Activated T-cell treated with anti-CD3 and anti-CD28 coated beads, Interleukin-2, amount 50 U/mL, for 72 hours (primary cell): ENCODE measurements at places on chromosomes 7 and 10. TPM values are rescaled to one million over a fixed set of nuclear protein-coding genes. Genes with fewer than 3 reads are reported as not detected.

CLCN1 gene
- not detected for total RNA-seq

DNA sequence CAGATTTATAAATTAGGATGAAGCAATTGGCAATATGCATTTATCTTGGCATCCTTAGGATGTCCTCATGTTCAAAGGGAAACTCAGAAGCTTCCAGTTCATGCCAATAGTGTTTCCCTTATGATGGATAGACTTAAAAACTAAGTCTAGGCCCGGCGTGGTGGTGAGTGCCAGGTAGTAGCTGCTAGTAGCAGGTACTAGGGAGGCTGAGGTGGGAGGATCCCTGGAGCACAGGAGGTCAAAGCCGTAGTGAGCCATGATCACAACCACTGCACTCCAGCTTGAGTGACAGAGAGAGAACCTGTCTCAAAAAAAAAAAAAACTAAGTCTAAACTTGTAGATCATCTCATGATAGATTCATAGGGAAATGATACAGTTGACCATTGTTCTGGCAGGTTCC is 115.0 kb downstream of the DOCK1 start:
- DNase-seq: no peak

- no peak for DNase-seq
Measured at GRCh38 chr10:88979153-88979562, 11.4 kb upstream of the FAS start.

FOXI2 gene
- total RNA-seq: not detected

ADGRA1 gene
- not detected for total RNA-seq

CUZD1 gene
- 1.7 TPM for total RNA-seq

DNA sequence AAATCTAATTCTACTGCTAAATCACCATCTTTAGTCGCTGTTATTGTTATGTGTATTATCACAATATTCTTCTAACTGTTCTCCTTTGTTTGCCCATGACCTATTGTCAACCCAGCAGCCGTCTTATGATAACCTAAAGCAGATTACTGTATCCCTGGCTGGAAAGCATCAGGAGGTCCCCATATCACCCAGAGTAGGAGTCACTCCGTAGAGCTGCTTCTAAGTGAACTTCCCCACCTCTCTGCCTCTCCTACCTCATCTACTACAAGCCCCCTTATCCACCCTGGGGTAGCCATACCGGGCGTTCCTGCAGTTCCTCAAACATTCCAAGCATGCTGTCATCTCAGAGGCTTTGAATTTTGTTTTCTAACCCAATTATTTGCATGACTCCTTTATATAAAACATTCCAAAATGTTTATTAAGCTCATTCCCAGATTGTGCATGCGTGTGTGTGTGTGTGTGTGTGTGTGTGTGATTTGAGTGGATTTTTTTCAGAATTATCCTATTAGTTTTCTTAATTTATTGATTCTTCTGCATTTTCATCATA is 39.7 kb downstream of the POU6F2 start:
- DNase-seq: no peak

DNA sequence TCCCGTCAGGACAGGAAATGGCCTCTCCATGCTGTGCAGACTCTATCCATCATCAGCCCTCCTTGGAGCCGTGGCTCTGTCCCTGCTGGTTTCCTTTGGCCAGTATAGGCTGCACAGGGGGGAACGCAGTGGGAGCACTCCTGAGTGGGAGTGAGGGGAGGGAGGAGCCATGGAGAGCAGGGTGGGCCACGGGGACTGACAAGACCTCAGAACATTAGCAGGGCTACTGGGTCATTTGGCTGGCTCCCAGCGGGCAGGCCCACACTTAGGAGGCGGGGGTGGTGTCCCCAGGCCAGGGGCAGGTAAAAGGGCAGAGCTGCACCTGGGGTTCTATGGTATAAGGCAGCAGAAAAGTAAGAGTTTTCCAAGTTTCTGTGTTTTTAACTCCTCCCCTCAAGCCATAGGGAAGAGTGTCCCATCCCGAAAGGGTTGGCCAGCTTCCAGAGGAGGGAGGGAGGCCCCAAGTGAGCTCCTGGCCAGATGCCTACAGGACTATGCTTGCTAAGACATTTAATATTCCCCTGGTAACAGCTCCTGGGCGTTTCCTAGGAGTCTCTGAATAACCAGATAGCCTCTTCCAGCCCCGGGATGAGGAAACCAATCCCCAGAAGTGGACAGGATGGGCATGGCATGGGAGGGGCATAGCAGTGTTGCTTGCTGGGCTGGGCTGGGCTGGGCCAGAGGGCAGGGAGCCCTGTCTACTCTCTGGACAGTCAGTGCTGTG is 5.5 kb upstream of the OPN4 start:
- no peak for DNase-seq

DNA sequence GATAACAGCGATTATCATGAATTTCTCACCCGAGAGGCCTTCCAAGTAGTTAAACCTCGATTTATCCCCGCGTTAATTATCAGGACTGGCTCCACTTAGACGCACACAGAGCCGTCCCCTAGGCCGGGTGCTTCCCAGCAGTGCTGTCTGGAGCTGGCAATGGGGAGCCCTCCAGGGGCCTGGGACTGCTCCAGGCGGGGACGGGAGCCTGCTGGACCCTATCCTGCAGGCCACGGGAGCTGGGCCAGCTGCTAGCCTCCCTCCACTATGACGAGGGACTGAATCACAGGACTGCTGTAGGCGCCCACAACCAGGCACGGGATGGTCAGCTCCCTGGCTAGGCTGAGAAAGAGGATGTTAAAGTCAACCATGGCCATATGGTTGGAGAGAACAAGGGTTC is 229.1 kb downstream of the ELFN1 start:
- no peak for DNase-seq

DNA sequence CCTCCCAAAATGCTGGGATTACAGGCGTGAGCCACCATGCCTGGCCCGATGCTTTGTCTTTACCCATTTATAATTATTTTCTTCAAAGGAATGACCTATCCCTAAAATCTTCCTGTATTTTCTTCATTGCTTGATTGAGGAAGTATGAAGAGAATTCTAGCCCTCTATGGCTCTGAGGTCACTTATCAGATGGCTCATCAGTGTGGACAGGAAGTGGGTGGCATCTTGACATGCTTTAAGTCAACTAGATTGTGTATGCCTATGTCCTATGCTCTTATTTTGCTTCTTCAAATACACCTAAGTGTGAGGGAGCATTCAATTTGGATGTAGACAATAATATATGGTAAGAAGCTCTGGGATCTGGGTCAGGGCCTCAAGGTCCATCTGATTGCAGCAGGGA is 1020.5 kb downstream of the LRMDA start:
- DNase-seq: no peak

CTAGE4 gene
- 4.2 TPM for total RNA-seq

DNA sequence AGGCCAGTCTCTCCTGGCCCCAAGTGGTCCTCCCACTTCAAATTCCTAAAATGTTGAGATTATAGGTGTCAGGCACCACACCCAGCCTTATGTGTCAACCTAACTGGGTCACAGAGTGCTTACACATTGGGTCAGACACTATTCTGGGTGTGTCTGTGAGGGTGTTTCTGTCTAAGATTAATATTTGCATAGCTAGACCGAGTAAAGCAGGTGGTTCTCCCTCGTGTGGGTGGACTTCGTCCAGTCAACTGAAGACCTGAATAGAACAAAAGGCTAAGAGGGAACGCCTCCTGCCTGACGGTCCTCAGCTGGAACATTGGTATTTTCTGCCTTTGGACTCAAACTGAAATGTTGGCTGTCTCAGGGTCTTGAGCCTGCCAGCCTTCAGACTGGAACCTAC is 11.5 kb downstream of the PPIF start:
- no peak for DNase-seq

- peak; percentile 82 for DNase-seq
Measured at GRCh38 chr10:12710594-12711349, 290.7 kb downstream of the CCDC3 start.

GRCh38 chr7:117808341-117808757 is 64.9 kb downstream of the CTTNBP2 start:
- no peak for DNase-seq

DNA sequence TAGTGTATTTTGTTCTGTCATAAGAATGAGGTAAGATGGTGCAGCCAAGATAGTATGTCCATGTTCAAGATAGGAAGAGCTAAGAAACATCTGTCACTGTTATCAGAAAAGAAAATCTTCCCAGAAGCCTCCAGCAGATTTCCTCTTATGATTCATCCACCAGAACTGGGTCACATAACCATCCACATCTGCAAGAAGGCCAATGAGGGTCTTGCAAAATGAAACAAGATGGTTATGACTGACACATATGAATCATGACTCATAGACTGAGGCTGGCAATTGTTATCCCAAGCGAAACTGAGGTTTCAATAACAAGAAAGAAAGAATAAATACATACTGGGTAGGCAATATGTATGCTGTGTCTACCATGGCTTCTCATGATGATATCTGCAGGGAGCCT is 30.3 kb downstream of the CCNJ start:
- peak; percentile 36 for DNase-seq

PKD1L1 gene
- 0.35 TPM for total RNA-seq

FZD1 gene
- total RNA-seq: 0.21 TPM

DNA sequence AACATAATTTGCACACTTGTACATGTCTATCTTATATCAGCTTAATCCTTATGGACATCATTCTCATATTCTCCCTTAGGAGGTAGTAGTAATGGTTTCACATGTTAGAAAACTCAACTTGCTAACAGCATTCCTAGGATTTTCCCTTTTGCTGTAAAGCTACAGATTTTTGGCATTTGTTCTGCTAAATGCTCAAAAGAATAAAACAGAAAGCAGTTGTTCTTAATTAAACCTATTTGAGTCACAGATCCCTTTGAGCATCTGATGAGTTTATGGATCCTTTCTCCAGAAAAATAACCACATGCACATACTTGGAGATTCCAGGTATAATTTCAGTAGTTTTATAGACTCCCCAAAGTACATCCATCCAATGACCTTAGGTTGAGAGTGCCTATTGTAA is 122.9 kb upstream of the BET1 start:
- DNase-seq: no peak

PSTK gene
- total RNA-seq: 7.1 TPM

SLC25A13 gene
- total RNA-seq: 8.4 TPM

DDC gene
- not detected for total RNA-seq

- no peak for DNase-seq
Measured at GRCh38 chr7:157752832-157753291, 416.1 kb downstream of the DNAJB6 start.

- DNase-seq: no peak
Measured at GRCh38 chr10:97582169-97582568, 2.0 kb upstream of the HOGA1 start.

HOXA1 gene
- 0.58 TPM for total RNA-seq

- no peak for DNase-seq
Measured at GRCh38 chr10:48758411-48758810, 73.7 kb downstream of the WDFY4 start.

OR2A5 gene
- total RNA-seq: not detected

- DNase-seq: no peak
Measured at GRCh38 chr7:127557803-127558202, 27.6 kb downstream of the GCC1 start.

- DNase-seq: no peak
Measured at GRCh38 chr7:123712619-123713018, 36.2 kb downstream of the WASL start.

DNA sequence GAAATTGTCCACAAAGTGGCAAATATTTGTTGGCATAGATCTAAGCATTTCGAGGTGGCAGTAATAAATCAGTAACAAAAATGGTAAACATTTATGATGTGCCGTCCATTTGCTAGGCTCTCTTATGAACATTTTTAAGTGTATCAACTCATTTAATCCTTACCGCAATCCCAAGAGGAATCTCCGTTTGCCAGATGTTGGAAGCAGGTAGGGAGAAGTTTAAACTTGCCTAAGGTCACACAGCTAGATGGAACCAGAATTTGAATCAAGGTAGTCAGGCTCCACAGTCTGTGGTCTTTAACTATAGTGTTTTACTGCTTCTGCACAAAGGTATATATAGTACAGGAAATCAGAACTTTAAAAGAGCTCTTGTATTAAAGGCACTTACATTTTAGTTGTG is 2.6 kb downstream of the MKLN1 start:
- DNase-seq: no peak

- DNase-seq: no peak
Measured at GRCh38 chr7:144497282-144497681, 93.8 kb upstream of the NOBOX start.

GRCh38 chr10:132774902-132775863 is 10.8 kb downstream of the NKX6-2 start:
- DNase-seq: no peak

GRCh38 chr7:44431091-44431608 is 59.3 kb downstream of the NUDCD3 start:
- DNase-seq: no peak

GRCh38 chr7:18997477-18998150 is 119.8 kb downstream of the TWIST1 start:
- no peak for DNase-seq

- no peak for DNase-seq
Measured at GRCh38 chr10:108982159-108982558, 941.2 kb downstream of the XPNPEP1 start.

DNA sequence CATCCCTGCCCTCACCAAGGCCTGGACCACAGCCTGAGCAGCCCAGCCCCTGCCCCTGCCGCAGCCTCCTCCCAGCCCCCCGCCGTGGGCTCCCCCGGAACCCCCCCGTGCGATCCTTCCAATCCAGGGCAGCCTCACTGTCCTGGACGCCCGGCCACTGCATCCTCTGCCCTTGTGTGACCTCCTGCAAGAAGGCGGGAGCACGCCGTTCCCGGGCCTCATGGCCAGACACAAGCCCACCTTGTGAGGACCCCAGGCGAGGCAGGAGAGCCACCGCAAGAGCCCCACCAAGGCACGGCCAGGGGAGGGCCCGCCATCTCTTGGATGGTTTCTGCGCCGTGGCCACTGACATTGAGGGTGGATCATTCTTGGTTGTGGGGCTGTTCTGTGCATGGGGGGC is 7.8 kb upstream of the LFNG start:
- no peak for DNase-seq

DNA sequence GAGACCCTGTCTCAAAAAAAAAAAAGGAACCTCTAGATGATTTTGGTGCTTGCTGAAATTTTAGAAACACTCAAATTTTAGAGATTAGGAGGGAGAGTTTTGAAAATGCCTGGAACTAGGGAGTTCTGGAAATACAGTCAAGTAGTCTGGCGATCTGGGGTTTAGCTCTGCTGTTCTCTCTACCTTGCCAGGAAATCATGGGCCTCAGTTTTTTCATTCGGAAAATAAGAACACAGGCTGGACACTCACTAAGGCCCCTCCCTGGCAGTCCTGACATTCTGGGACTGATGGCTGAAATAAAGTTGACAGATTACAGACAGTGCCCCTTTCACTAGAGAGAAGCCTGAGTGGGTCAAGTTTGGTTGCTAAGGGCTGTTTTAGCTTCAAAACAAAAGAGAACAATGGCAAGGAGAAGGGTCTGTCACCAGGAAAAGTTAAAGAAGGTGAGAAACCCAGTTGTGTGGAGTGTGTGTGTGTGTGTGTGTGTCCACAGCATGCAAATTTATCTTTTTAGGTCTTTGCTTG is 25.0 kb upstream of the CALN1 start:
- no peak for DNase-seq

DNA sequence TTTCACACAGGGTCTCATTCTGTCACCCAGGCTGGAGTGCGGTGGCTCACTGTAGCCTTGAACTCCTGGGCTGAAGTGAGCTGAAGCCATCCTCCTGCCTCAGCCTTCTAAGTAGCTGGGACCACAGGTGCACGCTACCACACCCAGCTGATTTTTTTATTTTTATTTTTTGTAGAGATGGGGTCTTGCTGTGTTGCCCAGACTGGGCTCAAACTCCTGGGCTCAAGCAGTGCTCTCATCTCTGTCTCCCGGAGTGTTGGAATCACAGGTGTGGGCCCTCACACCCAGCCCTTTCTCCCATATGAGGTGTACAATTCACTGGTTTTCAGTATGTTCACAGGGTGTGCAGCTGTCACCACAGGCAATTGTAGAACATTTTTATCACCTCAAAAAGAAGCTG is 5.2 kb downstream of the INPP5A start:
- no peak for DNase-seq

POLR3A gene
- 20.9 TPM for total RNA-seq
